ENCODE measurements at places on chromosomes 4 and X.

- no peak for DNase-seq
These were observed 64.8 kb downstream of the HPGD start for GRCh38 chr4:174457468-174457867.

- DNase-seq, result no peak
These were observed at the start of gene NAT8L for GRCh38 chr4:2059046-2059725. Gene NAT8L, plus strand, starts transcription at chr4:2059327. Its CDS starts 185 bp downstream, at chr4:2059512.

- DNase-seq, result peak; percentile 7
These were observed 813 bp downstream of the DIAPH2 start for GRCh38 chrX:96685210-96686099.

- DNase-seq, result no peak
These were observed 119.2 kb downstream of the TLL1 start for GRCh38 chr4:165992283-165992682.

- DNase-seq, result no peak
These were observed 30.6 kb downstream of the CHRNA9 start for GRCh38 chr4:40365766-40366165.

DNA sequence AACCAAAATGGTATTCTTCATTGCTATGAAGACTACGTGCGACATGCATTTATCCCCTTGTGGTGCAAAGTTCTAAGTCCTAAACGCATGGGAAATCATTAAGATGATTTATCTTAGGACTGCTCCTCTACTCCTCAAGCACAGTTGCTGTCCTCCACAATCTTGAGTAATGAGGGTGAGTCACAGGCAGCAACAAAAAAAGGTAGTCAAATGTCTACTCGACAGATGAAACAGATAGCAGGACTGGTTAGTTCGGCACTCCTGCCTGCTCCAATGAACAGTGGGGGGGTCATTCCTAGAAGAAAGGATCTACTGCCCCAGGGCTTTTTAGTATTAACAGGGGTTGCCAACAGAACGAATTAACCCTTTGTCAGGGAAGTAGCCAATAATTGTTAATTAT is 233.7 kb upstream of the FGF13 start:
- DNase-seq, result no peak

DNA sequence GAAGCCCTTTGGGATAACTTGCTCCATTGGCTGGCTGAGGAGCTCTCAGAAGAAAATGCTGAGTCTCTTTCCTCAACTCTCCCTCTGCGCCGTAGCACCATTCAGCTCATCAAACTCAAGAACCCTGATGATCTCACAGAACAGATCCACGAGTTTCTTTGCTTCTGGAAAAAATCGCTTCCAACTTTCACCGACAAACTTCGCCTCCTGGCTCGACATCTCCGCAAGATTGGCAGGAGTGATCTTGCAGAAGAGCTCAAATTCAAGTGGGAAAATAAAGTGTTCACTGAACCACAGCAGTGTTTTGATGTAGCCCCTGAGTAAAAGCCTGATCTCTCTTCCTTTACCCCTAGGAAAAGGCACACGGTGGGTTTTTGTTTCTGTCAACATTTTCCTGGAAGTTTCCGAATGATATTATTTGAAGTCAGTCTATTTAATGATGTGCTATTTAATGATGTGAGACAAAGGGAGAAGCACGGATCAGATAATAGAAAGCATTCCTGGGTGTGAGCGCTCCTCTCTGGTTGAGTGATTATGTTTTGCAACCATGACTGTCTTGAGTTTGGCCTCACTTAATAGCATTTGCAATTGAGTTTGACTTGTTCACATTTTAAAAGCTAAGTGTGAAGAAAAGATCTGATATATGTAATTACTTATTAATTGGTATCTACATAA is 62.2 kb downstream of the DTHD1 start:
- no peak for DNase-seq

DNA sequence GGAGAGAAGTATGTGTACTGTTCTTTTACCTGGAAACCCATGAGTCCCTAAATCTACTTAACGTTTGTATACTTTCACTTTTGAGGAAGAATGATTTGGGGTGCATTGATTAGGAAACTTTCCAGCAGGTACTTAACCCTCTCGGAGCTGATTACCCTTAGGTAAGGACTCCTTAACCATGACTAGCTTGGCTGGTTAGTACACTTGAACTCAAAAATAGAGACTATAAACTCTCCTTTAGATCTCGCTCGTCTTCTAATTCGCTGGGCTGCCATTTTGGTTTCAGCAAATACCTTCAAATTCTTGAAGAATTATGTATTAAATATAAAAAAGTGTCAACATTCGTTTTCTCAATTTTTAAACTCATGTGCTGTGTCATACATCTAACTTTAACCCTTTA is 2.0 kb downstream of the USP9X start:
- DNase-seq, result no peak

DNA sequence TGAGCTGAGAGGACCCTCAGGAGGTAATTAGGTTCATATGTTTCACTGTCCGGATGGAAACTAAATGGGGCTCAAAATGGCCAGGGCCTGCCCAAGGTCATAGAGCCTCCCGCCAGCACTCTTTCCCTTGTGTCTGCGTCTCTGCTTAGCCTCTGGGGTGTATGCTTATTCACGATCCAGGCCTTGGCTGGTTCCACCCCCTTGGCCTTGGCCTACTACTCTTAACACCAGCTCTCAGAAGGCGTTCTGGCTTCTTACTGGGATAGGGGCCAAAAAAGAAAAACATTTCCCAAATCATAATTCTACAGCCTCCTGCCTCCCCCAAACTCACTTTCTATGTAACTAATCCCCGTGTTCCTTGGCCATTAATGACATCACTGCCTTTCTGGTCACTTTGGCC is 68.8 kb downstream of the RTL5 start:
- DNase-seq, result no peak

GRCh38 chrX:11097933-11098332 is 13.2 kb upstream of the HCCS start:
- DNase-seq, result no peak

- peak; percentile 21 for DNase-seq
These were observed 569 bp downstream of the RPS3A start for GRCh38 chr4:151099976-151100417.

DNA sequence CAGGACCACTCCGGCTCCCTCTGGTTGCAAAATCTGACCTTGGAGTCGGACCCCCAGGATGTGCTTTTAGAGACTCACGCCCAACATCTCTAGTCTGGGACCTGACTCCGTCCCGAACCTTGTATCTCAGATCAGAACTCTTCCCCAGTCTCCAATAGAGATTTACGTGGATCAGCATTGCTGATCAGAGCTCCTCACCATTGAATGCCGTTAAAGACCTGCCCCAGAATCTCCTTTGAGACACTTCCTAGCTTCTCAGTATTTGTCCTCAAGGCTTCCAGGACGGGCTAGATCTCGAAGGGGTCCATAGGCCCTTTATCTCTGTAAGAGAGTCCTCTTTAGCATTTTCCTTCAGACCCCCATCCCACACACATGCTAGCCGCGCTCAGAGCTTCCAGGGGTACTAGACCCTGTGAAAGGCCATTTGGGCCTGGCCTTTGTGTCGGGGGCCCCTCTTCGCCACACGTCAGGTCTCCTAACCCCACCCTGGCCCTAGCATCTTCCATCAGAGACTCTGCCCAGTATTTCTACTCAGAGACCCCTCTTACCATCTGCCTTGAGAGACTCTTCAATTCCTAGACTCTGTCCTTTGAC is 662 bp downstream of the UBA1 start:
- no peak for DNase-seq

- DNase-seq, result no peak
These were observed 65.2 kb upstream of the TENT5D start for GRCh38 chrX:80354966-80355465.

DNA sequence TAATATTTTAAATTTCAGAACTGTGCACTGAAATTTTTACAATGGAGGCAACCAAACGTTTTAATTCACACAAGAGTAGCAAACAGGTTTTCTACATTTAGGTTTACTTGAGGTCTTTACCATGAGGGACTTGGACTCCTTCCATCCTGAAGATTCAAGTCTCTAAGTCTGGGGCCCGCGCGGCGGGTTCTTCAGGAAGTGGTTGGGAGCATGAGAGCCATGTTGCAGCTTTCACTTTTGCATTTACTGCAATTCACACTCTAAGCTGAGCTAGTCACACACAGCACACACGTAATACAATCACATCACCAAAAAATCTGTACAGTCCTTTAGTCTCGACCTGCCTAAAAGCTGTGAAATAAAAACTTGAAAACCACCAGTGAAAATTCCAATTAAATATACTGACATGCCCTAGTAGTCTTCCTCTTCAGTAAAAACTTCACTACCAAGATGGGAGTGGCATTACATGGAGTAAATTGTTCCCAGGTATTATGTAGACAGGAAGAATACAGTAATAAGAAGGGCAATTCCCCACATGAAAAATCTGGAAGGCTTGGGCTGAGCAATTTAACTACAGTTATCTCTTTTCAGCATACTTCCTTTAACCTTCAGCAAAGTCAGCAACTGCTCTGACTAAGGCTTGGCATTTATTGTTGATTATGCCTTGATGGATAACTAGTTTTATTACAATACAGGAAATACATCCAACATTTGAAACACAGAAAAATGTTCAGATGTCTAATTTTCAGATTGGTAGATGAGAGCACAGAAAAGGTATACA is 571.1 kb upstream of the DIPK2B start:
- DNase-seq, result peak; percentile 36

DNA sequence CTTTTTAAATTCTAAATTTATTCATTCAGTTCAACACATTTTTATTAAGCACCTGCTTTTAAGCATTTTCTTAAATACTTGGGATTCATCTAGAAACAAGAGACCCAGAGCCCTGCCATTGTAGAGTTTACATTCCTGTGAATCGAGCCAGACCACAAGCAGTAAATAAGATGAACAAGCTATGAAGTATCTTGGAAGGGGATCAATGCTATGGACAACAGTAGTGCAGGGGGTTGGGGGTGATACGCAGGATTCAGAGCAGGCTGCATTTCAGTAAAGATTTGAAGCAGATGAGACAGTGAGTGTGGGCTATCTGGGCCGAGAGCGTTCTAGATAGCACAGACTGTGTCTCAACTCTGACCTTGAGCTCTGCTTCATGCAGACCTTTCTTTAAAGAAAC is 35.1 kb downstream of the CLDN22 start:
- DNase-seq, result no peak

GRCh38 chr4:2330091-2331042 is 68.5 kb upstream of the MXD4 start:
- DNase-seq, result no peak

GRCh38 chrX:104112326-104112951 is at the start of gene ZCCHC18:
Gene ZCCHC18, plus strand, starts transcription at chrX:104112523. Its CDS starts 1,589 bp downstream, at chrX:104114112.
- DNase-seq, result peak; percentile 16

DNA sequence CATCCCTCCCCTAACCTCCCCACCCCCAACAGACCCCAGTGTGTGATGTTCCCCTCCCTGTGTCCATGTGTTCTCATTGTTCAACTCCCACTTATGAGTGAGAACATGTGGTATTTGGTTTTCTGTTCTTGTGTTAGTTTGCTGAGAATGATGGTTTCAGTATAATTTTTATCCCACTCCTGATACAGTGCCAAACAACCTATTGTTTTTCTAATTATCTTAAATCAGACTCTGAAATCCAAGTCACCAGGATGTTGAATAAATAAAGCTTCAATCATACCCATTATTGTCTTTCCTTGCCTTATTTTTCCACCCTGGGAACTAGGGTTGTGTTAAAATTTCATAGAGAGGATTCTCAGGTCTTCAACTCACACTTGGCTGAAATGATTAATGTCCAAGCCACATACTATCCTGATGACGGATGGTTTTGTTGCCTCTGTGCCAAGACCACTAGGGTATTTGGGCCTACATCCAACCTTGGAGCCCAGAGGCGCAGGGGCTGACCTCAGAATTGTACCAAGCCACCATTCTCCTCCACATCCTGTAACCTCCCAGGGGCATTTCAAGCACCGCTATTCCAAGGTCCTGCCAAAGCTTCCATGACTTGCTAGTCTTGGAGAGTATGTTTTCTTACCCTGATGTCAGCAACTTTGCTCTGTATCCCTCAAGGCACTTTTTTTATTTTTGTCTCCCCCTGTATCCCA is 332.4 kb downstream of the ARHGAP24 start:
- DNase-seq, result no peak

GRCh38 chr4:48710446-48711209 is 69.5 kb downstream of the FRYL start:
- no peak for DNase-seq

DNA sequence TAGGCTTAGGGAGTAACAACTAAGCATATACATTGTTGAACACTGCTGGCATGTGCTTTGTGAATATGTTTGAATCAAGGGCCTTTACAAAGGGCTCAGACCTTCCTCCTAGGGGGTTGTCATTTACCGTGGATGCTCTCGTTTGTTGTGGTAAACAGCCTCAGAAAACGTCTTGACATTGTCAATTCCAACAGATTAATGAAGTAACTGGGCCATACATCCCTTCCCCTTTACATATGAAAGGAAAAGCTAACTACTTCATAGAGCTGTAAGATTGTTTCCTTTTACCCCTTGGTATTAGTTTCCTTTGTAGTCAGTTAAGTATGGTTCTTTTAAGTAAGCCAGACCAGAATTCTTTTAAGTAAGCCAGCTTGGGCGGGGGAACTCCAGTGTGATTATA is 42.9 kb downstream of the FAT4 start:
- DNase-seq, result no peak

- DNase-seq, result no peak
These were observed 81.5 kb downstream of the PPP3CA start for GRCh38 chr4:101265816-101266172.

DNA sequence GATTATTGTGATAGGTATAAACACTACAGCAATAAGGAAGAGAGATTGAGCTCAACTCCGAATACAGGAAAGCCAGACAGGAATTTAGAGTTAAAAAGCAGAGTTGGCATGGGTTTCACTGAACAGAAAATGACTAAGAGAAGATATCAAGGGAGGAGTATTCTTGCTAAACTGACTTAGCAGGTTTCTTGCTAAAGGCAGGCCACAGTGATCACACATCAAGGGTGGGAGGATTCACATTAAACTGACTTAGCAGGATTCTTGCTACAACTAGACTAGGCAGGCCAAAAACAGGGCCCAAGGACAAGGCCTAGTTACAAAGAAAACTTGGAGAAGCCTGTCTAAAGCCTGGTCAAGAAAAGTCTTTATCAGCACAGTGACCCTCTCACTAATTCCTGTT is 195.1 kb downstream of the MAGEB5 start:
- no peak for DNase-seq

DNA sequence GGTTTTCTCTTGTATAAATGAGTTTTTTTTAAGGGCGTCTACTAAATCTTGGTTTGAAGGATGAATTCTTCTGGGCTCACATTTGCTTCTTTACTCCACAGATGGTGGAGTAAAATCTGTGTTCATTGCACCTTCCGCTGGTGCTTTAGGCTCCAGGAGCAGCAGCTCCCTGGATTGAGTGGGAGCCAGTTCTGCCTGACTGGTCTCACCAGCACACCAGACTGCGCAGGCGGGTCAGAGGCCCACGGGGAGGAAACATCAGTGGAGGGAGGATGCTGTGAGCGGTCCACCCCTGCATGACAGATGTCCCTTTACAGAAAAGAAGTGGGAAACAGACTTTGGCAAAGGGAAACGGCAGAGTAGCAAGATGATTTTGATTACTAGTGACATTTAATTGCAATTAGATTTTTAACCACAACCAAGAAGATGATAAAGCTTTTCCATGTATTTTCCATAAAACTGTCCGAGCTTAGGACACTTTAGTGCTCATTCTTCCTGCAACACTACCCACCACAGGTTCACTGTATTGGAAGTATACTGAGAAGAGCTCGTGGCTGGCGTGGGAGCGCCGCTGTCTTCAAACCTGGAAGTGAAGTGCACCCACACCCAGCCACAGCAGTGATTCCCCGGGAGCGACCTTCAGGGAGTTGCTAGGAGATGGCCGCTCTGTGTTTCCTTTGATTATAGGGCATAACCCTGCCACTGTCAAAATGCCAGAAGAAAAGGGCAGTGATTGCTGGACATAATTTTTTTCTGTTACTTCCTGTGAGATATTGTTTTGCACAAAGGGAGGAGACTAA is 95.2 kb downstream of the SORBS2 start:
- no peak for DNase-seq

- no peak for DNase-seq
These were observed 129.7 kb upstream of the FTHL17 start for GRCh38 chrX:31201503-31201902.
